Activated CD4-positive, alpha-beta T cell treated with anti-CD3 and anti-CD28 coated beads for 1 hour (primary cell): ENCODE measurements at places on chromosomes 7 and 10.

DNA sequence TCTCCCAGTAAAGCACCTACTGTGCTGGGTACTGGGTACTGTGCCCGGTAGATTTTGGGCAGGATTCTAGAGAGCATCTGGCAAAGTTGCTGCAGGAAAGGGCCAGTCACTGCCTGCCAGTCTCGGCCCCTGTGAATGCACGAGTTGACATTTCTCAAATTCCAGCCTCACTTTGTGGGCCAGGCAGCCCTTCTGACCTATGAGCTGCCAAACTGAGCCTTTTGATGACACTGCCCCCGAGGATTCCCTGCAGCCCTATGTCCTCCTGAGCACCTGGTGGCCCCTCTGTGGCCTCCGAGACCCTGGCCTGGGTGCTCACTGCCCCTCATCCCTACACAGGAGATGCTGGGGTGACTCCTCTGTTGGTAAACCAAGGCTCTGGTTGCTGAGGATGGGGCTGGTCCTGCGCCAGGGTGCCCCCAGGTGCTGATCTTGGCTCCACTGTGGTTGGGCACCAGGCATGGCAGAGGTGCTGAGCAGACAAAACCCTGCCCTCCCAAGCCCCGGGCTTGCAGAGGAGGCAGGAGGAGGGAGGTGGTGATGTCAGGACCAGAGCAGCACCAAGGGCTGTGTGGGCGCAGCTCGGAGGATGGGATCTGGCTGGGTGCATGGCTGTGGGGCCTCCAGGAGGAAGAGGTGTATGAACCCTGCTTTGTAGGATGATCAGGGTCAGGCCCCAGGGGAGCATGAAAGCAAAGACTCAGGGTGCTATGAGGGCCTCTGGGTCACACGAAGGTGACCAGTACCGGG, 16.2 kb downstream of the LHPP start:
- DNase-seq, result no peak

DNA sequence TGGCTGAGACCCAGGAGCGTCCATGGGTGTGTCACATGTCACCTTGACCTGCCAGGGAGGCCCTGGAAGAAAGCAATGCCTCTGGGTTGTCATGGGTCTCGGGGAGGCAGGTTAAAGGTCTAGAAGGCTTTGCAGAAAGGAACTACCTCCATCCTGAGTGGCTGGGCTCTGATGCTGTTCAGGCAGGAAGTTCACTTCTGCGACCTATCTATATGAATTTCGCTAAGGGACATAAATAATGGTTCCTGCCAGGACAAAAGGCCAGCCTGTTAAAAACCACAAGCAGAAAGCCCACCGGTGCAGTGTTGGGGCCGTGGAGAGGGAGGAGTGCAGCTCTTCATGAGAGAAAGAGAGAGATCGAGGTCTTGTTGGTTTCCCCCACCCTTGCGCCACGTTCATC, 182.9 kb downstream of the PTPN20 start:
- no peak for DNase-seq

DNA sequence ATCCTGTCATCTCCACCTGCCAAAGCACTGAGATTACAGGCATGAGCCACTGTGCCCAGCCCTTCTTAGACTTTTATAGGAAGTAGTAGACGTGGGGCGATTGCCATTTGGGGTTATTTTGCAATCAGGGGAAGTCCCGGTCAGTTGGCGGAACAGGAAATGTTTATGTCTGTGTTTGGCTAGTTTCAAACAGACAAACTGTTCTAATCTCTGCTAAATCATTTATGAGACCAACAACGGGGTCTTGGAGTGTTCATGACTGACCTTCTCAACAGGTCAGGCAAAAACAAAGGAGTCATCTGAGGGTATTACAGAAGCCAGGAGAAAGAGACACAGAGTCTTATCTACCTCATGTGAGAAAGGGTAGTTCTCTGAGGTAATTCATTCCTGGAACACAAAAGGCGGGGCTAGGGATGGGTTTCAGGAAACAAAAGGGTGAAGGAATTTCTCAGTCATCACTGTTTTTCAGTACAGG, 6.6 kb upstream of the TPK1 start:
- no peak for DNase-seq

DNA sequence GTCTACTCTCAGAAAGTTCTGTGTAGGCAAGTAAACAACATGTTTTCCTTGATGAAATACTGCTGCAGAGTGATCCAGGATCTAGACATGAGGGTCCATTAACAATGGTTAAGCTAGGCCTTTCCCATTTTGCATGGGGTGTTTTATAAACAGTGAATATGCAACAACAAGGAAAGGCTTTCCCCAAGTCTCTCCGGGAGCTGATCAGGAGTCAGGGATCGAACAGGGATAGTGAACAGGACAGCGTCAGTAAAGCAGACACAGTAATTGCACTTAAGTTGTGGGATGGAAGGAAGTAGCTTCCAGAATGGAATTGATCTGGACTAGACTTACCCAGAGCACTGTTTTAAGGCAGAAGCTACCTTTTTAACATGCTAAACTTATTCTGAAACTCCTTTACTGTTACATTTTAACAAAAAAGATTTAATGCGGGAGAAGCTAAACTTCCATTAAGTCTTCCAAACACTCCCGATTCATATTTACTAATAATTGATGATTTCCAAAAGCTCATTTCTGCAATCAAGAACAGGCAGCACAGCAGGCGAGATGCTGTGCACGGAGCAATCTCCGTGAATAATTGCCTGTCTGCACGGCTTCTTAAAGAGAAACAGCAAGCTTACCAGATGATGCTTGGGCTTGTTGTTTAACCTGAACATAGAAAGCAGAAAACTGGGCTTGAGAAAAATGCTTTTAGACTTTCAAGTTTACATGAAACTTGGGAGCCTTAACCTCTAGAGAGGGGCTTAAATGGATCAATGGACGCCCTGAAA, 50.3 kb upstream of the DOCK1 start:
- DNase-seq, result no peak

- DNase-seq, result no peak
These were observed 2.8 kb upstream of the GPRIN2 start for GRCh38 chr10:46559231-46559671.

DNA sequence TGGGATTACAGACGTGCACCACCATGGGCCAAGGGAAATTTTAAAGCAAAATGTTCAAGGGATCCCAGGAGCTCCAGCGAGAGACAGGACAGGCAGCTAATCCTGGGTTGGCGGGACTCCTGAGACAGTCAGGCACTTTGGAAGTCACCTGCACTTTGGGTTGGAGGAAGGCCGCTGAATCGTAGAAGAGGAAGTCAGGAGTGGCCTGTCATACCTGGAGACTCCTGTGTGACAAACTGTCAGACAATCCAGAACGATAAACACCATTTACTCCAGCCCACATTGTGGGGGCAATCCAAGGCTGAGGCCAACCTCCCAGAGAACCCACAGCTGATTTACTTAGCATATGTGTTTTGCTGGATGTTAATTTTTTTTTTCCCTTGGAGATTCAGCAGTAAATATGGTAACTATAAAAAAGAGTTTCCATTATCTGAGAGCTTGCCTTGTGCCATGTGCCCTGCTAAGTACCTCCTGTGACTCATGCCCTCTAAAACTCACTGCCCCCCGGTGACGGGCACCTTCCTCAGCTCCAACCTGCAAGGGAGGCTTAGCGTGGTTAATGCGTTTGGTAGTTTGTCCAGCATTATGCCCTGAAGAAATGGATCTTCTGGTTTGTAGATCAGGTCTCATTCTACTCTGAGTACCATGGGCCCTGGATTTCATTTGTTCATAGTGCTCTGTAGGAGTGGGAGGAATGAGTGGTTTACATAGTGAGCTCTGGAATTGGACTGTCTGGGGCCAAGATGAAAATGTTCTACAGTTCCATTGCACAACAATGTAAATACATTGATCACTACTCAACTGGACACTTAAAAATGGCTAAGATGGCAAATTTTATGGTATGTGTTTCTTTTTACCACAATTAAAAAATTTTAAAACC, 50.9 kb downstream of the ICA1 start:
- no peak for DNase-seq

- DNase-seq, result no peak
These were observed 99.0 kb downstream of the ADRA2A start for GRCh38 chr10:111175787-111176186.

GRCh38 chr7:71716690-71717089, 584.7 kb downstream of the GALNT17 start:
- DNase-seq, result no peak

DNA sequence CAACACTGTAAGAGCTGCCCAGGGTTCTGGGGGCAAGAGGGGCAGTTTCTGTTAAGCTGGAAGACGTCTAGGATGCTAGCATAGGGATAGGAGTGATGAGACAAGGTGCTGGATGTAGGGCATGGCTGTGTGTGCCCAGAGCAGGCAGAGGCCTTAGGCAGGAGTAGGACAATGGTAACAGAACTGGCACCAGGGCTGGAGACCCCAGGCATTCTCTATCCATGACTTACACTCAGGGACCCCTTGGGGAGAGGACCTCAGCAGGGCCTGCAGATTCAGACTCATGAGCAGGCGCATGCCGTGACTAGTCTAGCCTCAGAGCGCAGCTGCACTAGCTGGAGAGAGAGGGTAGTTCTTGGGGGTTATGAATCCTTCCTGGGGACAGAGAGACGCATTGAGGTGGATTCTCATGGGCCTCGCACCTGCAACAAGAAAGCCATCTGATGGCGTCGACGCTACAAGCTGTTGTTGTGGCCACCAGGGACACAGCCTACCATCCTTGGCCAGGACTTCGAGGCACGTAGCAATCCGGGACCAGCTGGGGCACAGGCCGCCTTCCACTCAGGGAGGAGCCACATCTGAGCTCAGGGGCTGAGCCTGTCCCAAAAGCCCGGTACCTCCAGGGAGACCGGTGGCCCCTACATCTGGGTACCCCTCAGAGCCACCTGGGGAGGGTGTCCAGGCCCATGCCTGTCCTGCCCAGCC, 474.1 kb downstream of the PTPRN2 start:
- no peak for DNase-seq

- DNase-seq, result no peak
These were observed 27.2 kb downstream of the ANKRD16 start for GRCh38 chr10:5862360-5862961.

DNA sequence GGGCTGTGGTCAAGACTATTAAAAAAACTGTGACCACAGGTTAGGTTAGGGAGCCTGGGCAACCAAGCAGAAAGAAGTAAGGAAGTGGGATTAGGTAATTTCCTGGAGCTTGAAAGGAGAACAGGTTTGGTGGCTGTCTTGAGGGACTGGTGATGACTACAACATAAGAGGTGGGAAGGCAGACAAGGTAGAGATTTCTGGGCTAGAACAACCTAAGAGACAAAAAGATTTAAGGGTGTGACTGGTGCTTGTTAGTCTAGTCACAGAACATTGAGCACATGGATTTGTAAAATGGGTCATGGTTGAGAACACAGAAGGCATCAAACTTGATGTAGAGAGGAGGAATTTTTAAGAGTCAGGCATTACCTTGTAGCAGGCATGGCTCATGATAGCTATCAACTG, 123.7 kb upstream of the ASAH2 start:
- no peak for DNase-seq

DNA sequence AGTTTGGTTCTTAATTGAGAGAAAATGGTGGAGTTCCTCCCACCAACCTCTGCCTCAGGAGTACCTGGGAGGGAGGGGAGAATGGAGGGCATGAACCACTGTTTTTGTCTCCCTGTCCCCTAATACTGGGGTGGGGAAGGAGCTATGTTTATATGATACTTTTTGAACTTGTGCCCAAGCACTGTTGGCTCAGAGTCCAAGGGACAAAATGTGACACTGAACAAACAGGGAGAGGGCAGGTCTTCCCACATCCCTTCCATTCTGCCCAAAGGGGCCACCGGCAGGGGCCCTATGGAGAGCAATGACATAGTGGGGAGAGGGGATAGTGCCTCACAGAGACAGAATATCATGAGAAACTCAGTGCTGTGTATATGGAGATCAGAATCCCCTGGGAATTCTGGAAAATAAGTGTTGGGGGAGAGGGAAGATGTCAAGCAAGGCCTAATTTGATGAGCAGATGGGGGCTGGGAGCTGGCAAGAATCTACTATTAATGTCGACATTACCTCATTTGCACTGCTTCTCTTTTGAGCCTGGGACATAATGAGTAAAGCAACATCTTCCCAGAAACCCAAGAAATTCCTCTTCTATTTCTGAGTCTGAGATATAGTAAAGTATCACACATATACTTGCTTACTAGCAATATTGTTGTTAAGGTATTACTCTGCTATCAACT, 180.6 kb downstream of the CYP26A1 start:
- DNase-seq, result no peak

DNA sequence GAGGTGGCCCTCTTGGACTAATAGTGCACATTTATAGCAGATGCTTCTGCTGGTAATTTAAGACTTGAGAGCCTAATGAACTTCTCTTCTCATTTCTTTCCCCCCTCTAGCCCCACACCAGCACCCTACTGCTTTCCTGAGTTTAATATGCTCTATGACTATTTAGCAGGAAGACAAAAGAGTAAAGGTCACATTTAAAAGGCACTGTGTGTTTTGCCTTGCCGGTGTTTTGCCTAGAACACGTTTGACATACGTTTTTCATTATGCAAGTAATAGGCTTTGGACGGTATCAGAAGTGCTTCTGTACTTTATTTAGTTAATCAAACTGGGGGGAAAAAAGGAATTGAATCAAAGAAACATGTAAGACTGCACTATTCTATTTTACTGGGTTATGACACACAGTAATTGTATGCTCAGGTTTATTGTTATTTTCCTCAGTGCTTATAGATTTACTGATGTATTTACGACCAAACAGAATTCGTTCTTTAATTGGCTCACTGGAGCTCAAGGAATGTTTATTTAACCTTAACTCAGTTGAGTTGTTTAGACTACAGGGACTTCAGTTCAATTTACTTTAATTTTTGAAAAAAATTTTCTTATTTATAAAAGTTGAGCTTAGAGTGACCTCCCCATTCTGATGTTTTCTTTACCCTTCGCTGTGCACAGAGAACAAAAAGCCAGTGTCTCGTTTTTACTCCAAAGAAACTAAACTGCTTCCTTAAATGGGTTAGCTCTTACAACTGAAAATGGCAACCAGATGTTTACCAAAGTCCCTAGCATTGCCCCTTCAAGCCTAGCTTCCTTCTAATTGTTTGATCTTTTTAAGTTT, 35.4 kb downstream of the CPED1 start:
- no peak for DNase-seq

DNA sequence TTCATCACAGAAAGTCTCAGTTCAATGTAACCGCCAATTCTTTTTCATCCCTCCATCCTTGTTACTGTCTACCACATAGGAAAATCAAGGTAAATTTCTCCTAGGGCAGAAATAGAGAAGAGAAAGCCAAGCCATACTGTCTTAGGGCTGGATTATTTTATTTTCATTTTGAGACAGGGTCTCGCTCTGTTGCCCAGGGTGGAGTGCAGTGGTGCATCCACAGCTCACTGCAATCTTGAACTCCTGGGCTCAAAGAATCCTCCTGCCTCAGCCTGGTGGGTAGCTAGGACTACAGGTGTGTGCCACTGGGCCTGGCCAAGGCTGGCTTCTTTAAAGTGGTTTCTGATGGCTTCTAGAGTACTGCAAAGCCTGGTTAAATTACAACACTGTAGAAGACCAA, 181.7 kb downstream of the SRPK2 start:
- DNase-seq, result no peak

DNA sequence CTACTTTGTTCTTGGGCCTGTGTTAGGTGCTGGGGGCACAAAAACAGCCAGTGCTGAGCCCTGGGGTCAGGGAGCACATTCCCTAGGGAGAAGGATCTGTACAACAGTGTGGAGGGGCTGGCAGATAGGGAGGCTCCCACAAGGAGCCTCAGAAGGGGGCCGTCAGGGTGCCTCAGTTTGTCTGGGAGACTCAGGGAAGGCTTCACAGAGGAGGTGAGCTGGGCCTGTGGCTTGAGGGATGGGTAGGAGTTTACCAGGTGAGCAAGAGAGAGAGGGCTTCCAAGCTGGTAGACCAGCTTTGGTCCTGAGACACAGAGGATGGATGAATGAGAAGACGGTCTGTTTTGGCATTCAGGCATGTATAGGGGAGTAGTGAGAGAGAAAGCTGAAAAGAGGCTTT, 52.1 kb downstream of the CAMK1D start:
- no peak for DNase-seq

GRCh38 chr7:155131090-155131489, 61.0 kb downstream of the HTR5A start:
- no peak for DNase-seq
